D721Med (cell line): ENCODE measurements at places on chromosomes 3 and 15.

- DNase-seq = no peak
Observed at GRCh38 chr15:38002883-38003477, 68.5 kb downstream of the TMCO5A start.

- DNase-seq = no peak
Observed at GRCh38 chr3:64872345-64872744, 184.5 kb upstream of the ADAMTS9 start.

- no peak for DNase-seq
Observed at GRCh38 chr15:64151727-64152506, at the start of gene SNX22. Gene SNX22 (plus strand): TSS chr15:64151731. CDS start chr15:64151776, 45 bp downstream.

DNA sequence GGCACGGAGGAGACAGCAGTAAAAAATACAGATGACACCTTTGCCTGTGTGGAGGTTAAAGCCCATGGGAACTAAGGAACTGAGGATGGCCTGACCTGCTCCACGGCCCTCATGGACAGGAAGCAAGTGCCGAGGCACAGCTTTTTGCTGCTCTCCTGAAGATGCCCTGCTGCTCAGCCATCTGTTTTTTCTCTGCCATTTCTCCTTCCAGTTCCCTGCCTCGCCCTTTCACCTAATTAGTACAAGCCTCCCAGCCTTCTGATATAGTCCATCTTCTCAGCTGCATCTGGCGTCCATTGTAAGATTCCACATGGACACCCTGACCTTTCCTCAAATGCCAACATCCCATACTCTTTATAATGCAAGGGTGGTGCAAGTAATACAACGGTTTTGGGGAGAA is 11.8 kb upstream of the CXCR6 start:
- DNase-seq = no peak

DNA sequence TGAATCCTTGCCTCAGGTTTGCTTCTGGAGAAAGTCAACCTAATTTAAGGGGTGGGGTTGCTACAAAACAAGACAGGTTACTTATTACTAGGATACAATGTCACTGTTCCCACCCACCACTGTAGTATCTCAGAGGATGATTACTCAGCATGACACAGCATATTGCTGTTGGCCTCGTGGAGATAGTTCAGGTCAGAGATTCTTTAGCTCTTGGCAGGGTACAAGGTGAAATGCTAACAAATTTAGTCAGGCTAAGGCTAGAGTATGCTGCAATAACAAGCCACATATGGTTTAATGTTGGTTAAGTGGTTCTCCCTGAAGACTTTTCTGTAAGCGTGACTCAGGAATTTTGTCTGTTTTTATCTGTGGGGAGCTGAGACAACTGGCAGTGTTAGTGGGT is 161.8 kb downstream of the EDEM1 start:
- no peak for DNase-seq

GRCh38 chr3:157394411-157394810 is 42.2 kb upstream of the PTX3 start:
- no peak for DNase-seq

- no peak for DNase-seq
Observed at GRCh38 chr15:34341381-34342212, 1.3 kb downstream of the NOP10 start.
